ENCODE measurements at places on chromosomes 3 and 15.

- DNase-seq = no peak
Observed at GRCh38 chr15:63069616-63070090, 27.1 kb downstream of the TPM1 start.

GRCh38 chr3:184725176-184725719 is 13.4 kb upstream of the MAGEF1 start:
- no peak for DNase-seq

GRCh38 chr3:79976466-79976865 is 208.7 kb upstream of the ROBO1 start:
- no peak for DNase-seq

DNA sequence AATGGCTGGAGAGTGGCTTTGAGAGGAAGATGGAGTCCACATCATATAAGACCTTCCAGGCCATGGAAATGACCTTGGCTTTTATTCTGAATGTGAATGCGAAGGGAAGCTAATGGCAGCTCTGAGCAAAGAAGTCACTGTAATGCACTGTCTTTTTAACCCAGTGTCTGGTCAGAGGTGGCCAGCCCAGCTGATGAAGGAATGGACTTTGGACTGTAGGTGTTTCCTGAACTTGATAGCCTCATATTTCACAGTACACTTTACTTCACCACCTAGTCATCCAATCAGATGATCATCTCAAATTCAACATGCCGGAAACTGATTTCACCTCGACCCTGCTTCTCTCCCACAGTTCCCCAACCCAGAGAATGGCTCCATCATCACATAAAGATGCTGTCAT is 33.4 kb downstream of the DCLK3 start:
- no peak for DNase-seq

DNA sequence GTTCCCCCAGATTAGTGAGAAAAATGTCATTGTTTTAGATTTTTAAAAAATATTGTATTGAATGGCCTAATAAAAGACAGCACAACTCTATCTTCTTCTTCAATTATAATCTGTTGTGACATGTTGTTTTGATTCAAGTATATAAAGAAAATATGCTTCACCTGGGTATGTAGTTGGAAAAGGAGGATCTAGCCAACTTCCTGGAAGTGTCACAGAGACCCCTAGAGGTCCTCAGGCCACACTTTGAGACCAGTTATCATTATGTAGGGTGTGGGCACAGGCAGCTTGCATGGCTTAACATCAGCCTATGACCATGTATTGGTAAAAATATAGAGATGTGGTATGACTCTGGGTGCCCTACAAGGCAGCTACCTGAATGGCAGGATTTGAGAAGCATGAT is 14.7 kb upstream of the RYR3 start:
- no peak for DNase-seq

DNA sequence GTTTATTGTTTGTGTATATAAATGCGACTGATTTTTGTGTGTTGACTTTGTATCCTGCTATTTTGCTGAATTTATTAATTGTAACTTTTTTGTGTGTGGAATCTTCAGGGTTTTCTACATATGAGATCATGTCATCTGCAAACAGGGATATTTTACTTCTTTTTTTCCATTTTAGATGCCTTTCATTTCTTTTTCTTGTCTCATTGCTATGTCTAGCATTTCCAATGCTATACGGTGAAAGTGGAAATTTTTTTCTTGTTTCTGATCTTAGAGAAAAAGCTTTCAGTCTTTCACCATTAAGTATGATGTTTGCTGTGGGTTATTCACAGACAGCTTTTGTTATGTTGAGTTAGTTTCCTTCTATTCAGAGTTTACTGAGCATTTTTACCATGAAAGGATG is 31.4 kb downstream of the COMMD2 start:
- DNase-seq = no peak

- DNase-seq = no peak
Observed at GRCh38 chr3:72413228-72413627, 435.0 kb downstream of the SHQ1 start.

DNA sequence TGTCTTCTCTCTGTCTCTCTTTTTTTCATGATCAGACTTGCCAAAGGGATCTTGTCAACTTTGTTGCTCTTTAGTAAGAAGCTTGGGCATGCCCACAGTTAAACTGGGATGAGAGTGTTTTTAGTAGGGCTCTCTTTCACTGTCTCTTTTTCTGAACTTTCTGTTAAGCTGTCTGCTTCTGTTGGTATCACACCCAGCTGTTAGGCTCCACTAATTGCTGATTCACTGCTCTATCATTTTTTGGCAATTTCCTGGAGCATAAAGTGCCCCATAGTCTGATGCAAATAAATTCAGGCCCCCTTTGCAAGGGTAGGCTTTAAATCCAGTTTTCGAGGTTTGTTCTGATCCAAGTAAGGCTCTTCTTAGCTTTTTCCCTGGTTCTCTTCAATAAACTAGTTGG is 360.4 kb upstream of the ADAMTS9 start:
- DNase-seq = no peak

- DNase-seq = no peak
Observed at GRCh38 chr3:77468626-77469020, 428.7 kb downstream of the ROBO2 start.

- DNase-seq = no peak
Observed at GRCh38 chr3:12648384-12648959, 15.4 kb downstream of the RAF1 start.

- peak; percentile 24 for DNase-seq
Observed at GRCh38 chr3:140206196-140207040, 271.4 kb downstream of the CLSTN2 start.

DNA sequence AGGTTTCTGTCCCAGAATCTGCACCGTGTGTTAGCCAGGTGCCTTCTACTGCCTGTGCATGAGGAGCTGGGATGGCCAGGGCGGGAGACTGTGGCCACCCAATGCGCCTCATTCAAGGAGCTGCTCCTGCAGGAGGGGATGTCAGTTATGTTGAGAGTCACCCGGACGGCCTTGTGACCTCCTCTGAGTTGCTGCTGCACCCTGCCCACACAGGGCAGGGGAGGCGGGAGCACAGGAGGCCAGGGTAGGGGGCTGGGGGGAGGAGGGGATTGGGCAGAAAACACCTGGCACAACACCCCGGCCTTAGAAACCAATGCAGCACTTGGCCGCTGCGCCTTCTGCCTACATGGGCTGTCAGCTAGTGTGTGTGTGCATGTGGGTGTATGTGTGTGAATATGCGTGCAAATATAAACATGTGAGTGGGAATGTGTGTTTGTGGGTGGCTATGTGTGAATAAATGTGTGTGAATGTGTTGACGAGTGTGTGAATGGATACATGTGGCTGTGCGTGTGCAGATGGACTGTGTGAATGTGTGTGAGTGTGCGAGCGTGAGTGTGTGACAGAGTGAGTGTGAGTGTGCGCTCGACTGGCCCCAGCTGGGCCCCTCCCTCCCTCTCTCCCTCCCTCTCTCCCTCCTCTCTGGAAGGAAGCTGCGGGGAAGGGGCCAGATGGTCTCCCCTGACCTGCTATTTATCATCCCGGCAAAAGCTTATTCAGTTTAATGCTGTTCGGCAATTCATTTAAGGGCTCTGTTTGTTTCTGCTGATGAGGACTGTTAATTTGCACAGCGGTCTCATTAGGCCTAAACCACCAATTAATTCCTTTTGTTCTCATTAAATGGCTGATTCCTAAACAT is 106.9 kb downstream of the TLE3 start:
- DNase-seq = peak; percentile 48

DNA sequence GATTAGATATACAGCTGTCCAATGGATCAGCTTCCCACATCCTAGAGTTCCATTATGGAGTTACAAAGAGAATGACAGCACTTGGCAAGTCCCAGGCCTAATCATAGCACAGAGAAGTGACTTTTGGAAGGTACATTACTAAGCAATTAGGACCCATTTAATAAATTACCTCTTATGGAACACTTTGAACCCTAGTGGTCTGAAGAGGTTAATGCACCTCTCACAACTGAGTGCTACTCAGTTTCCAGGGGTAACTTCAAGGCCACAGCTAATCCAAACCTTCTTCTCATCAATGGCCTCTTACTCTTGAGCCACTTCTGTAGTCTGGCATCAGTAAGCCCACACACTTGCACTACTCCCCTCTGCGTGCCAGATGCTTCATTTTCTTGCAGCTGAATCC is 34.9 kb upstream of the MEIS2 start:
- DNase-seq = no peak

GRCh38 chr3:144942838-144943197 is 971.2 kb downstream of the DIPK2A start:
- no peak for DNase-seq

DNA sequence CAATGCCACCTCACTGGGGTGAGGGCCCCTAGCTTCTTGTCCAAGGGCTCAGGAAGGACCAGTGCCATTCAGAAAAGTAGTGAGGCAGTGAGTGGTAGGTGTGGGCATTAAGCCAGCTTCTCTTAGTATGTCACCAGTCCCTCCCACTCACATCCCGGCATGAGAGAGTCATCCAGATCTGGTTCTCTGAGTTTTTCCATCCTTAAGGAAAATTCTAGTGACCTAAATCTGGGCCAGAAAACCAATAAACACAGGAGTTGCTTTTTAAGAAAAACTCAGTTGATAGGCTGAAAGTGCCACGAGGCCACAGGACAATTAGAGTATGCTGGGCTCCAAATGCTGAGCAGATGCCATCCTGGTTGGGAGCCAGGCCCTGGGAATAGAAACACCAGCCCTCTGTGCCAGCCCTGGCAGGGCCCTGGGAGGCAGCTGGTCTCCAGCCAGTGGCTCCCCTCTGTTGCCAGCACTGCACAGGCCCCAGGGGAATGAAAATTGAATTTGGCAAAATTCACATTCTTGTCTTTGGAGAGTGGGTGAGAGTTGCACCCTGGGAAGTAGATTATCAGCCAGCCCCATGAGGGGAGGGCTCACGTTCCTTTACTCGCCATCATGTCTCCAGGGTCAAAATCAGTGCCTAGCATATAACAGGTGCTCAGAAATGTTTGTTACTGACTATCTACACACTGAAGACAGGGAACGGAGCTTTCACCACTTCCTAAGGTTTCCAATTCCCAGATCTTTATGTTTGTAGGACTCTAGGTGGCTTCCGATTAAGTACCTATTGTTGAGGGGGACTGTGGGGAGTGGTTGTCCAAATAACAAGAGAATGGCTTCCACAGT is 52.8 kb downstream of the FAM43A start:
- no peak for DNase-seq

- no peak for DNase-seq
Observed at GRCh38 chr3:48747015-48747615, 30.1 kb upstream of the IP6K2 start.

- DNase-seq = peak; percentile 57
Observed at GRCh38 chr3:69541711-69542088, 155.8 kb upstream of the FRMD4B start.

GRCh38 chr3:40321818-40322217 is 12.3 kb downstream of the EIF1B start:
- no peak for DNase-seq

DNA sequence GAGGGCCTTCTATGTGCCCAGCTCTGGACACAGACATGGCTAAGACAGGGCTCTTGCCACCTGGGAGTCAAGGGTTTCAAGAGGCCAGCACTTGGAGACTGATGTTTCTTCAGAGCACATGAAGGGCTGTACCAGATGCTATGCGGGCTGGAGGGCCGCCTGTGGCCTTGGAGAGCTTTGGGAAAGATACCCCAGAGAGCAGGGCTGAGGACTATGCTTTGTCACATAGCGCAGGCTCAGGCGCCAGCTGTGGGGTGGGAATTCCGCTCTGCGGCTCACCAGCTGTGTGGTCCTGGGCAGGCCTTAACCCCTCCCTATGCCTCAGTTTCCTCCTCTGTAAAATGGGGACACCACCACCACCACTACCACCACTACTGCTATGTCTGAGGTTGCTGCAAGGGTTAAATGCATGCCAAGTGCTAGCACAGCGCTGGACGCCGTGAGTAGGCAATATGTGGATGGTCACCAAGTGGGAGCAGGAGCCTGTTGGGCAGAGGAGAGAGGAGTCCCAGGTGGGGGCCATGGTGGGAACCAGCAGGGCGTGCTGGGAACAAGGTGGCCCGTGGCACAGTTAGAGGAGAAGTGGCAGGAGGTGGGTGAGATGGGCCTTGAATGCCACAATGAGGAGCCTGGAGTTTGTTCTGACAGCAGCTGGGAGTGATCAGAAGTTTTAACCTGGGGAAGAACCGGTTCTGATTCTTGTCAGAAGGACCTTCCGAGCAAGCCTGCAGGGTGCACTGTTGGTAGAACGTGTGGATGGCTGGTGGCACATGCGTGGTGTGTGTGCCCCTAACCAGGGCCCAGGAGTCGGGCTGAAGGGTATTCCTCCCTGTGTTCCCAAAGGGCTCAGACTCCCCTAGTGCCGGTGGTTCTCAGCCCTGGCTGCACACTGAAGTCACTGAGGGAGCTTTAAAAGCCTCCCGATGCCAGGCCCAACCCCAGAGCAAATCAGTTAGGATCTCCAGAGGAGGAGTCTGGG is 41.7 kb downstream of the FEM1B start:
- no peak for DNase-seq

DNA sequence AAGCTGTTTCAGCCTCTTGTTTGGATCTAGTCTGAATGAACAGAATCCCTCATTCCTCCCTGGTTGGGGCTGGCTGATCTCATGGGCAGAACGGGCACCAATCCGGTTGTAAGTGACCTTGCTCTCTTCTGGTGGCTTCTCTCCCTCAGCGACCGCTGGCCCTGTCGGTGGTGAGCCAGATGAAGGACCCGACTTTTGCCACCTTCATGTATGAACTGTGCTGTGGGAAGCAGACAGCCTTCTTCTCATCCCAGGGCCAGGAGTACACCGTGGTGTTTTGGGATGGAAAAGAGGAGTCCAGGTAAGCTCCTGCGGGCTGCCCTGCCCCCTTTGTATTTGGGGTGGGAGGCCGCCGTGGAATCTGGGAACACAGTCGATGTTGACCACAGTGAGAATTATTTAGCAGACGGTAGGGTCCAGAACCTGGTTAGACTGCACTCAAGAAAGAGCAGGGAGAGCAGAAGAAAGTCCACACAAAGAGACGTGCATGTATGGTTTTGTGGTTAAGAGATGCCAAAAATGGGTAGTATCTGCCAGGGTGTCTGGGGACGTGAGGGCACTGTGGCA is 138.8 kb downstream of the LRRK1 start:
- DNase-seq = no peak

- peak; percentile 53 for DNase-seq
Observed at GRCh38 chr15:67839499-67839928, 331 bp downstream of the RNU6-1 start.

- peak; percentile 79 for DNase-seq
Observed at GRCh38 chr15:85854345-85855097, 59.8 kb upstream of the KLHL25 start.

DNA sequence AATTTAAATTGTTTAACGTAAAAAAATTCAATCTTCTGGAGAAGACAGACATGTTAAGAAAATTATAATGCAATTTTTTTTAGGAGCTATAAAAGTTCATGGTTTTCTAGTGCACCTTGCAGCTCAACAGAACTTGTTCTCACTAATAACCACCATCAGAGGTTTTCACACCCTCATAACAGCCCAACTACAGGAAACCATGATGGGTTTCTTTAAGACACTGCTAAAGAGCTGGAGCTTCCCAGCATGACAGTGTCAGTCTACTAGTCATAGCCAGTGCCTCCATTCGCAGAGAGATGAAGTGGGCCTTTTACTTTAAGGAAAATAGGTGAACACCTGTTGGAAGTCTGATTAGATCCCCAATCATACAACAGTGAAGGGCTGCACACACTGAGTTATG is 224.1 kb upstream of the TRIM42 start:
- DNase-seq = no peak

GRCh38 chr15:52133510-52134220 is 21.1 kb upstream of the BCL2L10 start:
- no peak for DNase-seq

Data from lung (tissue), 17 donors.